ENCODE measurements at places on chromosomes 7 and 10.

GRCh38 chr7:3310884-3311283, 9.8 kb downstream of the SDK1 start:
- no peak for DNase-seq

- no peak for DNase-seq
Measured at GRCh38 chr7:101457001-101457750, 94.5 kb downstream of the COL26A1 start.

GRCh38 chr10:77496941-77497420, 140.6 kb downstream of the KCNMA1 start:
- no peak for DNase-seq

GRCh38 chr7:35026150-35026549, 11.1 kb downstream of the DPY19L1 start:
- no peak for DNase-seq
